Sciatic nerve (tissue), 2 donors: ENCODE measurements at places on chromosomes 16 and 17. TPM values are rescaled to one million over a fixed set of nuclear protein-coding genes. Genes with fewer than 3 reads are reported as not detected.

GRCh38 chr16:76226481-76226880 is 50.7 kb upstream of the CNTNAP4 start:
- DNase-seq: no peak

DNA sequence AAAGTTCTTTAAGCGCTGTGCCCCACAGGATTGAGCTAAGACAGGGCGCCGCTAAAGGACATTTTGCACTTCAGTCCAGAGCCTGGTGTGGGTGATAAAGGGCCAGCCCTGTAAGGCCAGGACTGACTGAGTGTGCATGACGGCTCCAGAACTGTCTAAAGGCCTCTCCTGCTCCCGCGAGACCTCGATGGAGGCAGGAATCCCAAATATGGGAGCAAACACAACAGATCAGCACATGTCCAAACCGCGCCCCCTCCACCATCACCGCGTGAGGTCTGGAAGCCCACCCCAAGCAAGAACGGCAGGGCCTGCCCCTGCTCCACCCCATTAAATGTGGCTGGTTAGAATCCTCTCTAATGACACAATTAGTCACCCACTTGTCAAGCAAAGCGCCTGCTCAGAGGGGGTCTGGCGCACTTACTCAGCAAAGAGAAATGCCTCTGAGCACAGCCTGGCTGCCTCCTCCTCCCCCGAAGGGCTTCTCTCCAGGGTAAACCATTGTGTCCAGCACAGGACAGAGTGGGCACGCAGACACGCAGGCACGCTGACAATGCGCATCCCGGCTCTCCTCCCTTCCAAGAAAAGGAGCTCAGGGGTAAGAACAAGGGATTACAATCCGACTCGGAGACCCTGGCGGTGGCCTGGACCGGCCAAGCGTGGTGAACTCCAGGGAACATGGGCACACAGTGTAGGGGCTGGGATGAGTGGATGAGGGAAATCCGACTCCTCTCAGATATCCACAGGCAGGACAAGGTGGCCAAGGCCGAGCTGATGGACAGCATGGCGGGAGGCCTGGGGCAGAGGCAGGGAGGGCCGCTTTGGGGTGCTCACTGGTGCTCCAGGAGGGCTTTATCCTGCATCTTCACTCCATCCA is 1.5 kb downstream of the MXRA7 start:
- DNase-seq: peak; percentile 88

GRCh38 chr17:74187761-74188160 is 15.7 kb upstream of the RPL38 start:
- no peak for DNase-seq

GRCh38 chr17:50564916-50565315 is 4.4 kb downstream of the CACNA1G start:
- peak; percentile 85 for DNase-seq

DNA sequence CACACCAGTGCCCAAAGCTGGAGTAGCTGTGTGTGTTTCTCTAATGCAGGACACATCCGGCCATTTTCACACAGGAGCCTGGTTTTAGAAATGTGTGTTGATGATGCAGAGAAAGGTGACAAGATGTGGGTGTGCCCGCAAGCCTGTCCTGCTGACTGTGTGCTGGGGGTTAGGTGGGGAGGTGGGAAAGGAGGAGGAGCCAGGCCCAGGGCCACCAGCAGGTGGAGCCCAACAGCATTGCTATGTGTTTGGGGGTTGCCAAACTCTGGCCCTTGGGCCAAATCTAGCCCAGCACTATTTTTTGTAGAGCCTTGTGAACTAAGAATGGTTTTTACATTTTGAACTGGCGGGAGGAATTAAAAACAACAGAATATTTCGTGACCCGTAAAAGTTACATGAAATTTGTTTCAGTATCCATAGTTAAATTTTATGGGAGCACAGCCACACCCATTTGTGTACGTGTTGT is 61.7 kb upstream of the LGALS9 start:
- DNase-seq: no peak

GRCh38 chr17:78849026-78849425 is 8.4 kb upstream of the USP36 start:
- DNase-seq: no peak

GRCh38 chr17:31416503-31416923 is 25.0 kb downstream of the RAB11FIP4 start:
- peak; percentile 81 for DNase-seq

- DNase-seq: no peak
Measured at GRCh38 chr17:74959826-74960515, 12.6 kb downstream of the HID1 start.

DNA sequence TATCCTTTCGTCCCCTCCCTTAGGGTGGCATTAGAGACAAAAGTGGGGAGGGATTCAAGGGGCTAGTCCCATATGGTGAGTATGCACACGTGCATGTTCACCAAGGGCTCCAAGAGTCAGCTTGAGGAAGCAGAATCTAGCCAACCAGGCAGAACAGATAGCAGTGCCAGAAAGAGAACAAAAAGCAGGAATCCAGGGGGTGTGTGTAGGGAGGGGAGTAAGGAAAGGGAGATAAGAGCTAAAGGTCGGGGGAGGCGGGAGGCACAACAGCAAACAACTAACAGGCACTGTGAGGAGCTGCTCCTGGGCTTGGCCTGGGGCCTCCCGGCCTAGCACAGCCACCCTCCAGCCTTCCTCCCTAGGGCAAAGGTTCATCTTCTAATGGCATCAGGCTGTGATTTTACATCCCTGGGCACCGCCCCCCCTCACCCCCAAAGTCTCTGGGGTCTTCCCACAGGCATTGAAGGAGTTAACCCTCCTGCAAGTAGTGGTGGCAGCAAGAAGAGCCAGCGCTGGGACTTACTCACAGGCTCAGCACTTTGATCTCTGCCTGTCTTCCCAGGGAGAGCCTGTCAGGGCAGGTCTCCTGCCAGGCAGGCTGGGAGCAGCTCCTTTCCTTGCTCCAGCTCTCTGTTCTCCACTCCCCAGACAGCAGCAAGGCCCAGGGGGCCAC is 12.4 kb upstream of the SUPT4H1 start:
- DNase-seq: no peak

Gene ATP2C2
- 0.58 TPM for total RNA-seq

Gene ENPP7
- total RNA-seq: not detected

Gene ELMO3
- 2.0 TPM for total RNA-seq
